ENCODE measurements at places on chromosomes 7 and 10. TPM values are rescaled to one million over a fixed set of nuclear protein-coding genes. Genes with fewer than 3 reads are reported as not detected.

DNA sequence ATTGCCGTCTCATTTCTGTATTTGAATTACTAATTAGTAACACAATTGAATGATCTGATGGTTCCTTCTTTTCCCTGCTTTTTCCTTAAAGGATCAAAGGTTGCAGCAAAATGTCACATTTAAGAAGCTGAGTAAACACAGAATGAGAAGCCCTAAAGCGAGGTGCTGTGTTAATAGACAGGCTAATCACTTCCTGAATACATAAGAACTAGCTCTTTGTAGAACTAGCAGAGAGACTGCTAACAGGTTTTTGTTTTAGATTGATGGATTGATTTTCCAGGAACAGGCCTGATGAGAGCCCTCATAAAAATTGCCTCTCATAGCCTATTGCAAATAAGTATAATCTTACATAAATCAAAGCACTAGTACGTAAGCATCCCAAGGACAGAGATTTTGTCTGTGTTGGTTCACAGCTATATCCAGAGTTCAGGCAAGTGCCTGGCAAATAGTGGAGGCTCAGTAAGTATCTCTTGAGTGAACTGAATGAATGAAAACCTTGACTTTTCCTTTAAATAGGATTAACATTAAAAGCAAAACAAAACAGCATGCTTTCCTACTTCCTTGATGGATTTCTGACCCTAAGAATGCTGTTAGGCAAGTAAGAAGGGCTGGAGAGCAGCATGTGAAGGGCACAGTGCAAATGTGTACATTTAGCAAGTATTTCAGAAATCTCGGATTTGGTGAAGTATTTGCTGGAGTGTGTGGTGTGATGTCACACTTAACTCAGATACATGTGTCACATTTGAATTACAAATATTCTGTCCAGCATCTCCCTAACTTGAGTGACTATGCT, 3.3 kb downstream of the TMEM229A start:
- DNase-seq = no peak

GRCh38 chr7:48085433-48085791, 3.7 kb upstream of the UPP1 start:
- DNase-seq = no peak

- peak; percentile 21 for DNase-seq
Measured at GRCh38 chr10:111114758-111115500, 38.1 kb downstream of the ADRA2A start.

DNA sequence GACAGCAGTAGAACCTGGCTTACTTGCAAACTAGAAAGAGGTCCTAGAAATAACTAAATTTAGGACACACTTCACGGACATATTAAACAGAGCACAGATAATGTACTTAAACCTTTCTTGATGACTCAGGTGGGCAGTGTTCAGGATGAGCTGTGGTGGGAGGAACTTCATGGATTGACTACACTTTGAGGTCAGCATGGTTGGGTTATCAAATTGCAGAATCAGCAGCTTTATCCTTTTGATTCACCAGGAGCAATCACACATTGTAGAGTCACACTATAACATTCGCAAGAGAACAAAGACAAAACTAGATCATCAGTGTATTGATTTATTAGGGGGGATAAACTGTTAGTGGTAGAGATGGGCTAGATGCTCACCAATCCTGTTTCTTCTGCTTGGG, 38.6 kb upstream of the AGK start:
- DNase-seq = no peak

C1QL3 gene
- 0.15 TPM for total RNA-seq

Measured in upper lobe of left lung (tissue), 6 donors.